C1 segment of cervical spinal cord (tissue), 14 donors: ENCODE measurements at places on chromosomes 1 and 21.

GRCh38 chr1:159860456-159860855 lies 2.0 kb downstream of the VSIG8 start:
- DNase-seq: no peak

DNA sequence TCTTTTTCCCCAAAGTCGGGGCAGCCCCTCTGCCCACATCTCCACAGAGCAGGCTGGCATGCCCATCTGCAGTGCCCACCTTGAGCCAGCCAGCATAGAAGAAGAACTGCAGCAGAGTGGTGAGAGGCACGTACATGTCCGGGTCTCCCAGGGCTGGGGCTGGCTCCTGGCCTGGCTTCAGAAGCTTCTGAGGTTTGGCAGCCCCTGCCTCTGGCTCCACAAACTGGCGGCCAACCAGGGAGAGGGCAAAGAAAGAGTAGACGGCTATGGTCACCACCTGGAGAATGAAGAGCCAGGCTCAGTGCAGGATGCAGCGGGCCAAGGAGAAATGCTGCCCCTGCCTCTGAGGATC lies 3.0 kb downstream of the BEST4 start:
- no peak for DNase-seq

DNA sequence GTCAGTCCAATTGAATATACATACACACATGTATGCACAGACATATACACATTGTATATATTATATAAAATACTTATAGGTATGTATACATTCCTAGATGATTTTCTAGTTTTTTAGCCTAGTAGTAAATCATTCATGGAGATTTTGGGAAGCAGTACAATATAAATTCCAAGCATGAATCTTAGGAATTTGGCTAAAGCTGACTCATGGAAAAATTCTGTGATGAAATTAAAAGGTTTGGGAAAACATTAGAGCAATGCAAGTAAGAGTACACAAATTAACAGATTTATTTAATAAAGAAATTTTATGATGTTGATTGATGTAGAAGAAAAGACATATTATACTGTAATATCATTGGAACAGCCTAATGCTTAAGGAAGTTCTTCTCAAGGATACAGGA lies 43.7 kb upstream of the PTGFR start:
- no peak for DNase-seq

GRCh38 chr1:40003156-40004093 lies 37.1 kb upstream of the CAP1 start:
- no peak for DNase-seq
